ENCODE measurements at places on chromosomes 6 and 20. TPM values are rescaled to one million over a fixed set of nuclear protein-coding genes. Genes with fewer than 3 reads are reported as not detected.

GRCh38 chr6:30679765-30680535 is 6.5 kb downstream of the PPP1R18 start:
- DNase-seq = no peak

DNA sequence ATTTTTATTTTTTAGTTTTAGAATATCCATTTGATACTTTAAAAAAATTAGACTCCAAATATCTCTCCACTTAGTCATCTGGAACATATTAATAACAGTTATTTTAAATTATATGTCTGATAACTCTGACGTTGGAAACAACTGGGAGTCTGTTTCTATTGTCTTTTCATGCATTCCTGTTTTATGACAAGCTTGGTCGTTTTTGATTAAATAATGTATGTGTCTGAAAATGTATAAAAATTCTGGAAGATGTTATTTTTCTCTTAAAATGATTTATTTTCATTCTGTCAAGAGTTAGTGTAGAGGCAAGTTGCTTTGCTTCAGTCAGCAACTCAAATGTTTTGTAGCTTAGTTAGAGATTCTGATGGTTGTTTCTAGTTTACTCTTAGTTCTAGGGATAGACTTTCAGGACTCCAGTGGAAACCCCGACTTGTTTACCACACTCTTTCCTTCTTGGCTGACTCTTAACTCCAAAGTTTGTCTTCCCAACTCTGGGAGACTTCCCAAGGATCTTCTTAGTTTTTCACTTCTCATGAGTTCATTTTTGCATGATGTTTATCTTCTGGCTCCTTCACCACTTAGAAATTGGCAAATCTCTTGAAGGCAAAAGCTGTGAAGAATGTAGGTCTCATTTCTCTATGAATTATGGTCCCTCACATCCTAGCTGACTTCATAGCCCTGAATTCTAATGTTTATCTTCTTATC is 190.9 kb downstream of the LAMA2 start:
- DNase-seq = no peak

GRCh38 chr6:25233226-25233625 is 45.9 kb upstream of the CARMIL1 start:
- no peak for DNase-seq

- DNase-seq = no peak
Observed at GRCh38 chr20:10492065-10492464, 57.0 kb downstream of the SLX4IP start.

The RPL7L1 gene
- 44.5 TPM for total RNA-seq

The FERMT1 gene
- total RNA-seq = 1.5 TPM

The RWDD2A gene
- total RNA-seq = 2.4 TPM

The FBXO5 gene
- total RNA-seq = 2.4 TPM

The SMIM13 gene
- total RNA-seq = 12.6 TPM

The SEMG1 gene
- not detected for total RNA-seq

The GPRC6A gene
- not detected for total RNA-seq

The CLPSL1 gene
- not detected for total RNA-seq

Data from Right ventricle myocardium inferior (tissue), 1 donor.